Activated CD4-positive, alpha-beta T cell treated with anti-CD3 and anti-CD28 coated beads, Interleukin-2, amount 50 U/mL, for 24 hours (primary cell): ENCODE measurements at places on chromosomes 2 and 18.

- no peak for DNase-seq
These were observed 6.7 kb downstream of the MIB1 start for GRCh38 chr18:21747268-21747667.

DNA sequence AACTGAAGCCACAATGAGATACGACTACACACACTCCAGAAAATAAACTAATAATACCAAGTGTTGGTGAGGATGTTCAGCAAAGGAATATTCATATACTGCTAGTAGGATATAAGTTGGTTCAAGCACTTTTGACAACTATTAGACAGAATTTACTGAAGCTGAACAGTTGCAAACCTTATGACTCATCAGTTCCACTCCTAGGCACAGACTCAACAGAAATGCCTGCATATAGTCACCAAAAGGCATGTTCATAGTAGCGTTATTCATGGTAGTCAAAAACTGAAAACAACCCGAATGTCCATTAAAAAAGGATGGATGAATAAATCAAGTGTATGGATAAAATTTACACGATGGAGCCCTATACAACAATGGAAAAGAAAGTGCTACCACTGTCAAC lies 232.0 kb downstream of the ANAPC1 start:
- DNase-seq: no peak

- DNase-seq: no peak
These were observed 81.9 kb downstream of the SLC8A1 start for GRCh38 chr2:40370007-40370395.

DNA sequence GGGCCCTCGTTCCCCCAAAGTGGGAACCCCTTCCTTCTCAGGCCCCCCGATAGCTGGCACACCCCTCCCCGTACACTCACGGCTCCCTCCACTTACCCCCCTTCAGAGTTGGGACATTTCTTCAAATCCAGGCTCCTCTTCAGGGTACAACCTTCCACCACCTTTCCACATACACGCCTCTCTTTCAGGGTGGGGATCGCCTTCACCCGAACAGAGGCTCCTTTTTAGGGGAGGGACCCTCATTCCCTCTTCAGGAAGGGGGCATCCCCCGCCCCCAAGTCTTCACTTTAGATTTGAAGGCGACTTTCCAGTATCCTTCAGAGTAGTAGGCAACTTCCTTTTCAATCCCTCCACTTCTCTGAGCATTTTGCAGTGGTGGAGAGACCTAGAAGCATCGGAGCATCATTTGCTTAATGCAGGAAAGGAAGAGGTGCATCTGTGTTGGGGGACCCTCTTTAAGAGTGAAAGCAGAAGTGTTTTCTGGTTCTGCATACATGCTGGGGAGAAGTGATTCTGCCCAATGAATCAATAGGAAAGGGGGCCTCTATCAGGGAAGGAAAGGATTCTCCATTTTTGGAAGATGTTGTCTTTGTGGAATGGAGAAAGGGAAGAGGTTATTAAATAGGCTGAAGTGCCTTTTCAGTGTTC lies 845 bp downstream of the EML4 start:
- no peak for DNase-seq

- no peak for DNase-seq
These were observed 217.4 kb upstream of the GCFC2 start for GRCh38 chr2:75928093-75928492.
